ENCODE measurements at places on chromosomes 7 and 10.

DNA sequence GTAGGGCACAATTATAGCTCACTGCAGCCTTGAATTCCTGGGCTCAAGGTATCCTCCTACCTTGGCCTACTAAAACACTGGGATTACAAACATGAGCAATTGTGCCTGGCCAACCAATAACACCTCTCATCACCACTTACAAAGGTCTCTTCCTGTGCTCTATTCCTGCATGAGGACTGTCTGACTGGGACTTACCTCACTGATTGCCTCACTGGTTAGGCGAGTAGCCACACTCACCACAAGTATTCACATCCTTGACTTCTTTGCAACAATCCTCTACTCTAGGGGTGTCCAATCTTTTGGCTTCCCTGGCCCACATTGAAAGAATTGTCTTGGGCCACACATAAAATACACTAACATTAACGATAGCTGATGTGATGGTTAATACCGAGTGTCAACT lies 22.6 kb upstream of the PDIA4 start:
- DNase-seq = no peak

- DNase-seq = no peak
Measured at GRCh38 chr7:151773797-151774196, 103.1 kb downstream of the PRKAG2 start.

GRCh38 chr7:26000841-26001240 lies 151.2 kb upstream of the NFE2L3 start:
- no peak for DNase-seq

DNA sequence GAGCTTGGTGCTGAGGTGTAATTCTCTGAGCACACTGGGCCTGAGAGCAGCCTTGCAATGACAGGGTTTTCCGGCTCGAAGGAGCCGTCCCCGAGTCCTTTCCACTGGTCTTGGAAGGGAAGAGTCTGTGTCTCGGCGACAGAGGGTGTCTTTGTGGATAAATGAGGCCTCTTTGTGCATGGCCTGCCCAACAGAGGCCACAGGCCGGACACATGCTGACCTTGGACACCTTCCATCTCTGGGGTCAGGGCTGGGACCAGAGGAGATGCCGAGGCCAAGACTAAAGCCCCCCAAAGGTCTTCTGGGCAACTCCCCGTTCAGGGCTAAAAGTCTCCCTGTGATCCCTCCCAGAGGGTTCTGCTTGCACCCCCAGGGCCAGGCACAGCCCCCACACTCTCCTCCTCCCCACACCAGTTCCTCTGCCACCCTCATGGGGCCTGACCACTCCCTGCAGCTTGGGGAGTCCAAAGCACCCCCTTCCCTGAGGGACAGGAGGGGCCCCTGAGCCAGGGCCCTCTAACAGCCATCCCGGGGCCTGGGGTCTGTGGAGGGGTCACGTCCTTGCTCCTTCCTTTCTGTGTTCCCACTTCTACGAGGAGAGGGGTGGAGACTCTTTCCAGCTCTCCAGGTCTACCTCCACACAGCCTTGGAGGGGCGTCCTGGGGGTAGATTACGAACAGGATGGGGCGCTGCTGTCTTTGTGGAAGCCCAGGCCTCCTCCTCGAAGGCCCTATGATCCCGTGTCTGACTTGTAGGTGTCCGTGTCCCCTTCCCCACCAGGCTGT lies 130.6 kb upstream of the FAM20C start:
- no peak for DNase-seq

GRCh38 chr7:143443153-143443552 lies at the start of gene TAS2R60:
Gene TAS2R60, plus strand, starts transcription at chr7:143443453. Its CDS starts 0 bp downstream, at chr7:143443453.
- DNase-seq = no peak

GRCh38 chr7:105642264-105642663 lies 61.0 kb upstream of the EFCAB10 start:
- no peak for DNase-seq
